Activated CD4-positive, alpha-beta T cell treated with anti-CD3 and anti-CD28 coated beads, Interleukin-2, Interleukin-4, amounts not matched to agents 100 ng/mL and 50 ng/mL, durations not matched to agents 16 hours and 8 hours (primary cell): ENCODE measurements at places on chromosomes 16 and 17.

DNA sequence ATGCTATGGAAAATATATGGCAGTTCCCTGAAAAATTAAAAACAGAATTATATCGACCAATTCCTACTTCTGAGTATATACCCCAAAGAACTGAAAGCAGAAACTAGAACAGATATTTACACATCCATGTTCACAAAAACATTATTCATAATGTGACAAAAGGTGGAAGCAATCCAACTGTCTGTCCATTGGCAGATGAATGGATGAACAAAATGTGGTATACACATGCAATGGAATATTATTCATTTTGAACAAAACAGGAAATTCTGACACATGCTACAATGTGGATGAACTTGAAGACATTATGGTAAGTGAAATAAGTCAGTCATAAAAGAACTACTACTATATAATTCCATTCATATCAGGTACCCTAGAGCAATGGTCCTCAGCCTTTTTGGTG lies 263.5 kb upstream of the AXIN2 start:
- no peak for DNase-seq

DNA sequence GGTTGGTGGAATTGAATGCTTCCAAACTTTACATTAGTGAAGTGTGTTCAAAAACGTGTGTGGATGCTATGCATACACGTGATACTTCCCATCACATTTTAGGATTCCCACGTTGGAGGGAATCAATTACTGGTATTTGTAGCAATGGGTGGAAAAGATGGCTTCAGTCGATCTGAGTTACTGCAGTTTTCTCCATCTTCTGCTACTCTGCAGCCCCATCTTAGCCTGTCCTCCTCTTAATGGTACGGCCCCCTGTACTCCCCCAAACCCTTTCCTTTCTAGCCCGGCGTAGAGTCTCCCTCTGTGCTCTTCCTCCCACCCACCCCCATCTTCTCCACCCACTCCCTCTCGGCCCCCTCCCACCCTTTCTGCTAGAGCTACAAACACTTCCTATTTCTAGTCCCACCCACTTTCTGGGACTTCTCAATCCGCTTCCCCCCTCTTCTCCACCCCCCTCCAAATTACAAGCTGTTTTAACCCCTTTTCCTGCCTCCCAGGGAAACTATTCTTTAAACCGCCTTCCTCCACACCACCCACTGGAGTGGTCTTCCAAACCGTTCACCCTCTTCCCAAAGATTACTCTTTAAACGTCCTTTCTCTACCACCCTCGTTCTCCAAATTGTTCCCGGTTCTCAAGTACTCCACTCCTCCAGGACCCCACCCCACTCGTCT lies 1.1 kb downstream of the CHTF8 start:
- DNase-seq = no peak

DNA sequence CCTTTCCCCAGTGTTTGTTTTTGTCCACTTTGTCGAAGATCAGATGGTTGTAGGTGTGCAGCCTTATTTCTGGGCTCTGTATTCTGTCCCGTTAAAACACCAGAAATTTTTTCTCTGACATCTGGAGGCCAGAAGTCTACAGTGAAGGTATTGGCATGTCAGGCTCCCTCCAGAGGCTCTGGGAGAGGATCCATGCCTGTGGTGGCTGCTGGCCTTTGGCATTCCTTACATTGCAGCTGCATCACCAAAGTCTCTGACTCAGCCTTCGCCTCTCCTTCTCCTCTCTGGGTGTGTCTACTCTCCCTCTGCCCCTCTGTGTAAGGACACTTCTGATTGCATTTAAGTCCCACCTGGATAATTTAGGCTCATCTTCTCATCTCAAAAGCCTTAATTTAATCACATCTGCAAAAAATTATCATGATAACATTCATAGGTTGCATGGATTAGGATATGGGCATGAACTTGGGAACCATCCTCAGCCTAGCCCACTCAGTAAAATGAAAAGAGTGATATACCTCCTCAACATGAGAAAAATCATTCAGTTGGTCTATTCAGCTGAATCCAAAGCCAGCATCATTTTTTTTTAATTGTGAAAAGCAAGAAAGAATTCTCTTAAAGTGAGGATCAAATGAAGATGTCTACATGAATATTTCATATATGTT lies 78.0 kb downstream of the MAP2K6 start:
- no peak for DNase-seq

DNA sequence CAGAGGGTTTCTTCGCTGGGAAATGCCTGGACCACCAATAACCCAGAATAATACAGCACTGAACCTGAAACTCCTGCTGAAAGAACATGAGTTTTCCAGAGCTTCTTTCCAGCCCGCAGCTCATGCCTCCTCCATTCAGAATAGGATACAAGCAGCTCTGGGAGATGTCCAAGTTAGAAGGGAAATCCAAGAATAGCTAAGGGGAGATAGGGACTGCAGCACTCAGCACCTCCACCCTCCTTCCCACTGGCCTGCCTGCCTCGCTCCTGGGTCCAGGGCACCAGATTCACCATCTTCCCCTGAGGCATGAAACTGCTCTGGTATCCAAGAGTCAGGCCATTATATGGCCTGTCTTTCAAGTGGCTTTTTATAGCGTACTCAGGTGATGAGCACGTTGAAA lies 4.1 kb downstream of the KRT31 start:
- DNase-seq = no peak
